ENCODE measurements at places on chromosomes 4 and X.
A peak's percentile ranks its signal among the peaks of the same experiment; 100 is the strongest.

GRCh38 chr4:75733369-75733768, 9.0 kb downstream of the USO1 start:
- peak; percentile 74 for DNase-seq

GRCh38 chr4:15779306-15779705, 1.2 kb downstream of the CD38 start:
- DNase-seq = peak; percentile 63

DNA sequence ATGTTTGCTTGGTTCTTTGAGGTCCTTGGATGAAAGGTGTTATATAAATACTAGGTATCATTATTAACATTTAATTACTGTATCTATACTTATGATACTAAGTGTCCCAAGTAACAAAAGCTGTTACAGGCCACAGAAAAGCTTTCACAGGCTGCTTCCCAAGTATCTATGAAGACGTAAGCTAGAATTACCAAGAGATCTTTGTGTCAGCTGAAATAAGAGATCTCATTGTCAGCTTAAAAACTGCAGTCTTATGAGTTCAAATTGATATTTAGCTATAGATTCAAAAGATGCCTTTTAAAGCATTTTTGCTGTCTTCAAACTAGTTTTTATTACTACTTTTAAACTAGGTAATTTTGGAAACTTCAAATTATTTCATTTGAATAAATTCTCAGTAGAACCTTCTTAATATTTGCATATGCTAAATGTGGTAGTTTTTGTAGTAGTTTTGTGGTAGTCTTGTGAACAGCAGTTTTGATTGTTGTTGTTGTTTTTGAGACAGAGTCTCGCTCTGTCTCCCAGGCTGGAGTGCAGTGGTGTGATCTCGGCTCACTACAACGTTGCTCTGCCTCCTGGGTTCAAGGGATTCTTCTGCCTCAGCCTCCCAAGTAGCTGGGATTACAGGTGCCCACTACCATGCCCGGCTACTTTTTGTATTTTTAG, 170.0 kb upstream of the RPL34 start:
- no peak for DNase-seq

DNA sequence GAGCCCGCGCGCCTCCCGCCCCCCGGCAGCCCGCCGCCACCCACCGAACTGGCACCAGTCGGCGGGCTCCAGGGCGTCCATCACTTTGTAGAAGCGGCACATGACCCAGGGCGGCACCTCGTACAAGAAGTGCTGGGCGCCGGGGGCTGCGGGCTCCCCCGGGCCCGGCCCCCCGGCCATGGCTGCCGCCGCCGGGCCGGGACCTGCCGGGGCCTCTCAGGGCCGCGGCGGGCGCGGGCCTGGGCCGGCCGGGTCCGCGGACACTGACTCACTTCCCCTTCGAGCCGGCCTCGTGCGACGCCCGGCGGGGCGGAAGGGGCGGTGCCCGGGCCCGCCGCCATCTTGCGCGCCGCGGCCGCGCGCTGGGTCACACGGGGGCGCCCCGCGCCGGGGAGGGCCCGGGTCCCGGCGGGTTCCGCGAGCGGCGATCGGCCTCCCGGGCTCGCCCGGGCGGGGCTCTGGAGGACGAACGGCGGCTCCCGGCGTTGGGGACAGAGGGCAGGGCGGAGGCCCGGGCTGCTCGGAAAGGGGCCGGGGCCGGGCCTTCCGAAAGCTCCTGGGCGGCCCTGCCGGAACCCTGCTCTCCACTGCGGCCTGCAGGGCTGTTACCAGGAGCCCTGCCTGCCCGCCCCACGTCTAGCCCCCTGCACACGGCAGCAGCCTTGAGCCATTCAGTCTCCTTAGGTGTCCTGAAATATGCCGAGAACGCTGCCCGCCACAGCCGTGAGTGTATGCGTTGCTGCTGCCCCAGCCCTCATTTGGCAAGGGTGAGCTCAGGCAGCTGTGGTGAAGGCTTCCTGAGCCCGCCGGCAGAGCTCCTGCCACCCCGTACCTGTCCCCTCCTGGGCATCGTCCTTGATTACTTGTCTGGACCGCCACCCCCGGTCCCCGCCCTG, at the start of gene IRAK1:
IRAK1 (minus strand) TSS at position 270 of the 896 bp plus-strand sequence; CDS start at position 180, 90 bp downstream.
- peak; percentile 52 for DNase-seq

DNA sequence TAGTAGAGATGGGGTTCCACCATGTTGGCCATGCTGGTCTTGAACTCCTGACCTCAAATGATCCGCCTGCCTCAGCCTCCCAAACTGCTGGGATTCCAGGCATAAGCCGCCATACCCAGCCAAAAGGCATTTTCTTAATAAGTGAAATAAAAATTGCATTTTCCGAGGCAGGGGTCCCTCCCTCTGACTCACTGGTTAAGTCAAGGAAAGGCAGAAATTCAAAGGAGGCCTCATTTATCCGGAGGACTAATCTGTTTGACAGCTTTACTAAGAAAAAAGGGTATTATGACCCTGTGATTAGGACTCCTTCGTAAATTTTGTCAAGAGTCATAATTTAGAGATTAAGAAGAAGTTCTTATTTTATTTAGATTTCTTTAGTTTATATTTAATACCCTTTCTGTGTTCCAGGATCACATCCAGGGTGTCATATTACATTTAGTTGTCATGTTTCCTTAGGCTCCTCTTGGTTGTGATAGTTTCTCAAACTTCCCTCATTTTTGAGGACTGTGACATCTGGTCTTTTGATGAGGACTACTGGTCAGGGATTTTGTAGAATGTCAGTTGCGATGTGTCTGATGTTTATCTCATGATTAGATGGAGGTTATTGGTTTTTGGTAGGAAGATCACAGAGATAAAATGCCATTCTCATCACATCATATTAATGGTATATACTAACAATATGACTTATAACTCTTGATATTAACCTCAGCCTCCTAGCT, 753.7 kb upstream of the AMOT start:
- DNase-seq = no peak

- no peak for DNase-seq
Observed at GRCh38 chr4:183426507-183426906, 17.9 kb upstream of the CDKN2AIP start.

DNA sequence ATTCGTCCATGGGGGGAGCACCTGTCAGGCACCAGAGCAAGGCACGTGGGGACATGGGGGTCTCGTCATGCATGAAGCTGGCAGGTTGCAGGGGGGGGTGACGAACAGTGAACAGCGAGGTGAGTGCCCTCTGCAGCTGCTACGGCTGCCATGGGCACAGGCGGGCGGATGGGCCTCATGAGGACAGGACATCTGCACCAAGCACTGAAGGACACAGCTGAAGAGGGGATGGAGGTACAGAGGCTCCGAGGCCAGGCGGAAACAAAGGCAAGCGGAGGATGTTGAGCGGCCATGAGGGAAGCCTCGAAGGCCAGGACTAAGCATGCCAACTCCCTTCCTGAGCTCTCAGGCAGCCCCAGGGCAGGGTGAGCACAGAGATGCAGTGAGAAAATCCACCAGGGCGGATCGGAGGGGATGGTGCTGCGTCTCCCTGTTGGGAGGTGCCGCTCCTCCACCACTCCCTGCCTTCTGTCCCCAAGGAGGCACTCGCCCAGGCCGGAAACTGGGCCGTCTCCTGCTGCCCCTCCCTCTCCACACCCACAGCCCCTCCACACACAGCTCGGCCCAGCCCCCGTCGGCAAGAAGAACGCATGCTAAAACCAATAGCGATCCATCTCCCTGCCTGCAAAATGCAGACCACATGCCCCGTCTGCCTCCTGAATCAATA, 24.6 kb downstream of the ABLIM2 start:
- no peak for DNase-seq

DNA sequence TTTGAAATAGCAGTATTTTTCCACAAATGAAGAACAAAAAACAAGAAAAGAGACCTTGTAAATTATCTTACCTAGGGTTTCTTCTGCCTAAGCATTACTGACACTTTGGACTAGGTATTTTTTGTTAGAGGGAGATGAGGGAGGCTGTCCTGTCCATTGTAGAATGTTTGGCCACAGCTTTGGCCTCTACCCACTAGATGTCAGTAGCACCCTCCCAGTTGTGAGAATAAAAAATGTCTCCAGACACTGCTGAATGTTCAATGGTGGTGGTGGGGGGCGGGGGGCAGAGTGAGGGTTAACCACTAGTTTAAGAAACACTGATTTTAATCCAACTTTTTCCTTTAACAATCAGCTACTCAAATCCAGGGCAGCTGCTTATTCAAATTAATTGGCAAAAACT, 25.8 kb downstream of the OTUD4 start:
- DNase-seq = peak; percentile 37

GRCh38 chrX:40098264-40099054, 701 bp upstream of the BCOR start:
- no peak for DNase-seq

GRCh38 chrX:120731386-120731785, 101.5 kb upstream of the C1GALT1C1 start:
- DNase-seq = no peak
